ENCODE measurements at places on chromosomes 12 and 14.

GRCh38 chr12:58082996-58083395 is 141.6 kb downstream of the ATP23 start:
- DNase-seq: no peak

DNA sequence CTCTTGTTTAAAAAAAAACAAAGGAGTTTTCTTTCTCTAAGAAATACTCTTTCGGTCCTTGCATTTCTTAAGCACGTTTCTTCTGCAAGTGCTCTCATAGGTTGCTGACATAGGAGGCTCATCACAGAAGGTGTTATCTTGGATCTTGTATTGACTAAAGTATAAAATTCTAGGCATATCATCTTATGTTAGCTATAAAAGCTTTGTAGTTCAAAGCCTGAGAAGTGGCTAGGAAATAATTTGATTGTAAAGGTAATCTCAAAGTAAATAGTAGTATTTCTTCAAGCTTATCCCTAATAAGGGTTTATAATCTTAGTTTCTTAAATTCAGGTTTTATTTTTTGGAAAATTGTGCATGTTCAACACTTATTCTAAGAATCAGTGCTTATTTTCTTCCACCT is 778.9 kb downstream of the TMTC2 start:
- no peak for DNase-seq

DNA sequence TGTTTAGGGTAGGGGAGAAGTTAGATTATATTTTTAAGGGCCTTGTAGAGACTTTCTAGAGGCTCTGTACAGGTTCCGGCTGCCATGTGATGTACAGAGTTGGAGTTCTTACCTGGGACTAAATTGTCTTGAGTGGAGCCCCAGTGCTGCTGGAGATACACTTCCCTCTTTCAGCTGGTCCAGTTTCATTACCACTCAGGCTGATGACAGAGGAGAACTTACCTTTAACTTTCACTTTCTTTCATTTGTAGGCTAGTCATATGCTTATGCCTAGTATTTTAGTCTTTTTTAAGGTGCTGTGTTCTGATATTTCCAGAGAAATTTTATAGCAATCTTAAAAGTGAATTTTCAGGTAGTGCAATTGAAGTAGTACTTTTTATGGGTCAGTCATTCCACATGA is 117.3 kb downstream of the ERC1 start:
- no peak for DNase-seq

DNA sequence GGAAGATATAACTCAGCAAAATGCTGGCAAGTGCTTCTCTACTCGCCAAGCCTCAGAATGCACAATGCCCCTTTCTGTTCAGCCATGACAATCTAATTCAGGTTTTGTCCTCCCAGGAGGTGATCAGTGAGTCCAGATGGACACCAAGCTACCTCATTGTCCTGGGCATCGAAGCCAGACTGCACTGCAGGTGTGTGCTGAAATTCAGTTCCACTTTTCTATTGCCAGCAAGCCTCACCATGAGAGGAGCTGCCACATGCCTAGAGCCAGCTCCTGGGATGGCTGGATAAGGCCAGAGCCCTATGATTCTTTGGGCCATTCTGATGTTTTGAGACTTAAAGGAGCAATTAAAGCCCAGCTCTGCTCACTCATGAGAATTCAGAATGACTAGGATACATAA is 186.7 kb downstream of the GRIN2B start:
- DNase-seq: no peak

GRCh38 chr14:104293231-104293841 is 154.9 kb downstream of the KIF26A start:
- DNase-seq: no peak

DNA sequence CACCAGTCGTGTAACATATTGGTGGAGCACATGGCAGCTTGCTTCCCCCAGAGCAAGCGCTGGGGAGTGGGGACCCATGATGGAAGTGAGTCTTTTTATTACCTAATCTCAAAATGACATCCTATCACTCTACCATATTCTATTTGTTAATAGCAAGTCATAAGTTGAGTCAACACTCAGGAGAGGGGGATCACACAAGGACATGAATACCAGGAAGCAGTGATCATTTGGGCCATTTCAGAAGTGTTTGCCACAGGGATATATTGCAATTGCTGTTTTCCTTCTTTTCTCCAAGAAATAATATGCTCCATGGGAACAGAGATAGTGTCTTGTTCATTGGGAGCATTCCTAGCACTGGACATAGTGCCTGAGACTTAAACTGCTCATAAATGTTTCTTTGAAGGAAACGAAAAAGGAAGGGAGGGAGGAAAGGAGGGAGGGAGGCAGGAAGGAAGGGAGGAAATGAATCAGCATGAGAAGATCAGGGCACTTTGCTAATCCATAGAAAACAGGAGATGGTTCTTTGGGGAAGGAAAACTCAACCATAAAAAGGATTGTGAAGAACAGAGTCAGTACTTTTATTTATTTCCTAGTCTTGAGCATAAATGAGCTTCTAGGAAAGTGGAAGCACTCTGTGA is 39.2 kb upstream of the EEA1 start:
- no peak for DNase-seq

- no peak for DNase-seq
These were observed 200.1 kb downstream of the DAD1 start for GRCh38 chr14:22388669-22389595.

DNA sequence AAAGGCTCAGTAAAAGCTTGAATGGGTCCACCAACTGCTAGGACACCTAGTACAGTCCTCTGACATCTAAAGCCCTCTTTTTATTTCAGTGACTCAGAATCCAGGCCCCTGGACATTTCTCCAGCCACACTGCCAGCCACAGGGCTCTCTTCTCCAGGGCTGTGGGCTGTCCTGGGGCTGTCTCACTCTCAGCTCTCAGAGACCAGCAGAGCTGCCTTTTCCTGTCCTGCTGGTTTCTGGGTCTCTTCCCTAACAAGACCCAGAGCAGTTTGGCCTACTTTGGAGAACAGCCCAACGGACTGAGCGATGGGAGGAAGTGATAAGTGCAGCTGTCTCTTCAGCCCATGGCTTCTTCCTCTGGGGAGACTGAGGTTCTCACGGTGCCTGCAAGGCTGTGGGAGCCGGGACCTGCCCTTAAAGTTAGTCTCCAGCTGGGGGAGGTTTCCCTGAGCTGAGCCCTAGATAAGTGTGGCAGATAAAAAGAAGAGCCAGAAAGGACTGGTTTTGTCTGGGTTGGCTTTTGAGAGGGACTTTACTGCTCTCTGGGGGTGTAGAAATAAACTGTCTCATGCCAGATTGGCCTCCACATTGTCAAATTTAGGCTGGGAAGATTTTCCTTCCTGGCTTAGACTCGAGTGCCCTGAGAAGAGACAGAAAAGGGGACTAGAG is 979.8 kb downstream of the VRK1 start:
- DNase-seq: no peak

DNA sequence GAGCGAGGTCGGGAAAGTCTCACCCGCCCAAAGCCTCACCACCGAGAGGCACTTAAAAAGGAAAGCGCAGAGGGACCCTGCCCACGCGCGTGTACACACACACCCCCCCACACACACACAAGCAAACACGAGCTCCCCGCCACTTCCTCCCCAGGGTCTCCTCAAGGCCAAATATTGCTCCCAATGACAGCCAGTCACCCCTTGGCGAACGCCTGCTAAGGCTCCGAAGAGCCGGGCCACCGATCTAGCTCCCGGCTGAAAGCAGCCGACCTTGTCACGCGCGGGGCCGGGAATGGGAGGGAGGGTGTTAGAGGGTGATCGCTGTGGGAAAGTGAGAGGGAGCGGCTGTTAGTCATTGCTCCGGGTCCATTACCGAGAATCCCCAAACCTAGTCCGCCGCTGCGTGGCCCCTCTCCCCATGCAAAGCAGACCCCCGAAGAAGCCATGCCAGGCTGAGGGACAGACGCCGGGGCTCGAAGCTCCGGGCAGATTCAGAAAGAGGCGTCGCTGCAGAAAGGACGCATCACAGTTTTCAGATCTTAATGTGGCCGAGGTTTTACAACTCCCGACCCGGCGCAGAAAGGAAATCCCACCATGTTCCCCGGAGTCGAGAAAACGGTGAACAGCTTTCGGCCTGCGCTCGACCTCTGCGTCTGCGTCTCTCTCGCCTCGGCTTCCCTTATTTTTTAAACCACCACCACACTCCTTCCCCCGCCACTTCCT is 2.6 kb downstream of the BMP4 start:
- DNase-seq: no peak

DNA sequence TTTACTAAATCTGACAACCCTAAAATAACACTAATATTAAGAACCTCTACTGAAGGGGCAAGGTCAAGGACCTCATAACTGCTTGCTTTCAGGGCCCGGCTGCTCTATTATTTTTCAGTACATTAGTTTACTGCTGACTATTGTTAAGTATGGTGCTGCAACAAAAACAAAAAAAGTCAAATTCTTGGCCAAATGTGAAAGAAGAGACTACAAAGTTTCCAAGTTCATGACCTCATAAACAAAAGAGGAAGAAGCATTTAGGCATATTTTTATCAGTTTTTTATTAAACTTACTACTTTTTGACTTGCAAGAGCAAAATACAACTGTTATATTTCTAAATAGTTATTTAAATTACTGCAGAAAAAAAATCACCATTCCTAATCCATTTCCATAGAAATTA is 109.8 kb upstream of the GPHB5 start:
- no peak for DNase-seq

DNA sequence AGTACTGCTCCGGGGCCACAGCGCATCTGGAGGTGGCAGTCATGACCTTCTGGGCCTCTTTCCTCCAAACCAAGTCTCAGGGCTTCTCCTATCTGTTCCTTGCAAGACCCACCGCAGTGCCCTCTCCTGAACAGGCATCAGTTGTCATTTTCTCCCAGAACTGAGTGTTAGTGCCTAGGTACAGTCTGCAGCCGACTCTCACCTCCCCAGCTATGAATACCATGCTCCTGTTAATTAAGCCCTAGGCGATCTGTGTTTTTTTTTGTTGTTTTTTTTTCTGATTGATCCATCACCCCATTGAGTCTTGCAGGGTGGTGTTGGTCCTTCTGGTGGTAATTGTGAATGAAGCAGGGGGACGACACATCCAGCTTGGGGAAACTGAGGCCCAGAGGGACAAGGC is 47.5 kb upstream of the DLK1 start:
- no peak for DNase-seq

GRCh38 chr12:62211510-62211909 is 48.7 kb upstream of the USP15 start:
- DNase-seq: no peak

- DNase-seq: no peak
These were observed 43.1 kb downstream of the ZFP36L1 start for GRCh38 chr14:68749487-68750475.

- no peak for DNase-seq
These were observed 342.5 kb downstream of the SLC16A7 start for GRCh38 chr12:59938190-59938962.

- no peak for DNase-seq
These were observed 96.1 kb downstream of the APAF1 start for GRCh38 chr12:98741196-98741555.

- DNase-seq: no peak
These were observed 40.8 kb downstream of the SYNE3 start for GRCh38 chr14:95475540-95476240.

DNA sequence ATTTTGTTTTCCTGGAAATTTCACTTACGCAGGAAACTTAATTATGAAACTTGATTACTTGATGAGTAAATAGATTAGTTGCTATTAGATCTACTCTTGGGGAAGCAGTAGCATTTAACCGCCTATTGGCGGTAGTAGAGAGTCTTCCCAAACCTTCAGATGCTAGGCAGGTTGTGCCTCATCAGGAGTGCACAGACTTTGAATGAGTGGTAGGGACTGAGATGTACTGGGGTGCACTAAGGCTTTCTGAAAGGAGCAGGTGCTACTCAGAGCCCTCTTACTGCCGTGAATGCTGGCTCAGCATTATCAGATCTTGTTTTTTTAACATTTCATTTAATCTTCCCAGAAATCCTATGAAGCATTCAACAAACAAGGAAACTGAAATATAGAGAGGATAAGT is 7.7 kb downstream of the GATC start:
- no peak for DNase-seq

DNA sequence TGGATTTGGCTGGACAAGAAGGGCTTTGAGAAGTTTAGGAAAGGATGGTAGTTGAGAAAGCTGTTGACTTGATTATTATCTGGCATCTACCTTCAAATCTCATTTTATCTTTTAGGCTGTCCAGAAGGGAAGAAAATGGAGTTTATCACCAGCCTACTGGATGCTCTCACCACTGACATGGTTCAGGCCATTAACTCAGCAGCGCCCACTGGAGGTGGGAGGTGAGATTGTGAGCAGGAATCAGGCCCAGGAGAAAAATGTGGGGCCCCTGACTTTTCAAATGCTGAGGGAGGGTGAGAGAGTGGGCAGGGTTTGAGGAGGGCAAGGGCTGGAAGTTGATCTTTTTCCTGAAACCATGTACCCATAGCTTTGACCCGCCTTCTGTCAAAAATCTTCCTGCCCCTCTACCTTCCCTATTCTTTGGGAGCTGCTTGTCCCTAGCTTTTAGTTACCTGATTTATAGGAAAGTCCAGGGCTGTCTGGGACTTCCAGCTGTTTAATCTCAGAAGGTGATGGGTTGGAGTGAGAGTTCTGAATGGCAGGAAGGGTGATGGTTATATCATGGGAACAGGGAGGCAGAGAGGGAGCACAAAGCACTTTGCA is 134.2 kb downstream of the SMOC1 start:
- no peak for DNase-seq

DNA sequence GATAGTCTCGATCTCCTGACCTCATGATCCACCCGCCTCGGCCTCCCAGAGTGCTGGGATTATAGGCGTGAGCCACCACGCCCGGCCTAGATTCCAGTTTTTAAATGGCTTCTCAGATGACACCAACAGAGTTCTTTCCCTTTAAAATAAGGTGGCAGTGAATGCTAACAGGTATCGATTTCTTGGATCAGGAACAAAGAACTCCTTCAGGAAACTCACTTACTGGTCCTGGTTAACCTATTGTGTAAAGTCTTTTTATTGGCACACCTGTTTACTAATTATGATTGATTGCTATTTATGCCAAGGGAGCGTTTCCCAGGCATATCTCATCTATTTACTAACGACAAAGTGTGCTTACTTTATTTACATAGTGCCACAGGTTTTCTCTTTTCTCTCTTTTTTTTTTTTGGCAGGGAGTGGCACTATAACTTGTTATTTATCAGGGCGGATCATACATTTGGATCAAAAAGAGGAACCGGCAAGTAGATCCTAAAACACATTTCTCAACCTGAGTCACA is 89.7 kb downstream of the GLT1D1 start:
- peak; percentile 93 for DNase-seq

- no peak for DNase-seq
These were observed 39.8 kb upstream of the OVCH1 start for GRCh38 chr12:29537298-29537697.

GRCh38 chr14:99516156-99516870 is 35.1 kb downstream of the CCNK start:
- no peak for DNase-seq
